ENCODE measurements at places on chromosomes 11 and 22.

GRCh38 chr22:50657925-50658324 lies 14.7 kb upstream of the SHANK3 start:
- peak; percentile 8 for DNase-seq

DNA sequence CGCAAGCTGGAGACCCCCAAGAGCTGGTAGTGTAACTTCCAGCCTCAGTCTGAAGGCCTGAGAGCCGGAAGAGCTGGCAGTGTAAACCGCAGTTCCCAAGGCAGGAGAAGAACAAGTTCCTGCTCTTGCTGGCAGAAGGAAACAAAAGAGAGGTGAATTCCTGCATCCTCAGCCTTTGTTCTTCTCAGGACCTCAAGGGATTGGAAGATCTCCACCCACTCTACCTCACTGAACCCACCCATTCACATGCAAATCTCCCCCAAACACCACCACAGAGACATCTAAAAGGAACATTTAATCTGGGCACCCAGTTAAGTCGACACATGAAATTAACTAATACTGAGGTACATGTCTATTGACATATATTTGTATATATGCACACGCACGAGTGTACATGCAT lies 1310.3 kb downstream of the TBC1D22A start:
- no peak for DNase-seq

DNA sequence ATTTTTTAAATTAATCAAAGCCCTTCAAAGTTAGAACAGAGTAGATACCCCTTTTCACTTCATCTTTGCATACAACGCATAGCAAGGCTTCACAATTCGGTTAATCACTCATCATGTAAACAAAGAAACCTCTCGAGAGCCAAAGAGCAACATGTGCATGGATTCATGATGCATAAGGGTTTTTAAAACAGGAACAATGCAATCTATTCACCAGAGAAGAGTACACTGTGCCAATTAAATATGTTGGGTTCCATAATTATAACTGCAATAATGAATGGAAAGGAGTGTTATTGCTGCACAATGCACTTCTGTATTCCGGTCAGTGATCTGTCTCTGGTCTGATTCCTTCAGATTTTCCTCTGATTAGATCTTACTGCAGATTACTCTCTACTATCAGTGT lies 45.3 kb downstream of the CADM1 start:
- DNase-seq: no peak

DNA sequence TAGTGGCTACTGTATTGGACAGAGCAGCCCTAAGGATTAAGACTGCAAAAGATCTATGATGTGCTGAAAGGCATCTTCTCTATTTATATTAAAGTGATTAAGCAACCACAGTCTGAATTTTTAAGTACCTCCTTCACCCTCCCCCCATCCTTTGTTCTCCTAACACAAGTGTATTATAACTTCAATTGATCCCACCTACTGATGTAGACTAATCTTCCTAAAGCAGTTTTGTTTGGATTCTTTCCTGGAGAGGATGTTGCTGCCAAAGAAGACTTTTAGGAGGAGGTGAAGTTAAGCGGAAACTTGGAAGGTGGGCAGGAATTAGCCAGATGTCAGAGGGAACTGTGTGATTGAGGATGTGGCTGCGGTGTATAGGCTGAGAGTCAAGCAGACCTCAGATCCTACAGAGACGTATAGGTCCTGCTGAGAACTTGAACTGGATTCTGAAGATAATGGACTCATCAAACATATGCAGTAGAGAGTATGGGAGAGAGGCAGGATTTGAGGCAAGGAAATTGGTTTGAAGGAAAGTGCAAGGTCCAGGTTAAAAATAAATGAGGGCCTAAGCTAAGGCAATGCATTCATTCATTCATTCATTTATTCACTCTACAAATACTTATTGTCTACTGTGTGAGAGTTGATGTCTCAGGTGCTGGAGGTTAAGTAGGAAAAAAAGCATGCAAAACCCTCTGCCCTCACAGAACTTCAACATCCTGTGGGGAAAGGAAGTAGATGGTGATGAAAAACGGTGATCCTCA lies 5.2 kb upstream of the RASSF10 start:
- no peak for DNase-seq

GRCh38 chr22:47705350-47705749 lies 942.9 kb downstream of the TBC1D22A start:
- DNase-seq: no peak

- peak; percentile 87 for DNase-seq
These were observed 34.4 kb downstream of the SCUBE2 start for GRCh38 chr11:9057007-9057406.

DNA sequence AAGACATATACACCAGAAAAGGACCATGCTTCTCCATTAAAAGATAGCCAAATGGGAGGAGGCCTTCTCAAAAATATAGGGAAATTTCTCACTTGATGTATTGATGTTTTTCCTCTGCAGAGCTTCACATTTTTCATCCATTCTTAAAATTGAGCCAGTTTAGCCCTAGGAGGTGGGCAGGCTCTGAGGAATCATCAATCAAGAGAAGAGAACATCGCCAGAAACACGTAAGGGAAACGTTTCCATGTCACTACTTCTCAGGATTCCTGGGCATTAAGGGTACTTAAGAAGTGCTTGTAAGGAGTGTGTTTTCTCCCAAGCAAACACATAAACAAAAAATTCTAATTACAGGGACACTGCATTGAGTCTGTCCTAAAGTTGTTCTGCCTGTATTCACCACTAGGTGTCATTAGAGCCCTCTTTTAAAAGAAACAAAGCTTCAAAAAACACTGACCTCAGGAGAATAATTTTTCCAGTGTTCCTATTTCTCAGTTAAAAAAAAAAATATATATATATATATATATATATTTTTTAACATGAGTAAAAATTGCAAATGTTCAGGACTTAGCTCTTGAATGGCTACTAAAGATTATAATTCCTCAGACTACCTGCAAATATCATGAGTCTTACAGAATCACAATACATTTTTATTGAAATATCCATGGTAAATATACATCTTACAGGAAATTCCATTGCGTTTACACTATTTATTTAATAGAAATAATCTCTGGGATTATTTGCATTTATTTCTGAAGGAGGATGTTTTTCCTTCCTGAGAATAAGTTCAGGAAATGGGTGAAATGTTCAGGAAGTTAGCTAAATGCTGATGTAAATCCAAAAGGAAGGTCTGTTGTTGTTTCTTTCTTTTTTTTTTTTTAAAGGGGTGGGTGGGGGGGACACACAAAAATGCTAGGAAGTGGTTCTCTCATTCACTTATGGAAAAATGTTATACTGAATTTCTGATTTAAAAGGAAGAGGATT lies 16.0 kb downstream of the FZD4 start:
- DNase-seq: peak; percentile 91

GRCh38 chr22:42720263-42721044 lies at the start of gene A4GALT:
A4GALT (minus strand) TSS chr22:42720870; CDS start chr22:42693951, 26,919 bp downstream.
- no peak for DNase-seq

- no peak for DNase-seq
These were observed 71.0 kb upstream of the KIRREL3 start for GRCh38 chr11:127071606-127072005.

DNA sequence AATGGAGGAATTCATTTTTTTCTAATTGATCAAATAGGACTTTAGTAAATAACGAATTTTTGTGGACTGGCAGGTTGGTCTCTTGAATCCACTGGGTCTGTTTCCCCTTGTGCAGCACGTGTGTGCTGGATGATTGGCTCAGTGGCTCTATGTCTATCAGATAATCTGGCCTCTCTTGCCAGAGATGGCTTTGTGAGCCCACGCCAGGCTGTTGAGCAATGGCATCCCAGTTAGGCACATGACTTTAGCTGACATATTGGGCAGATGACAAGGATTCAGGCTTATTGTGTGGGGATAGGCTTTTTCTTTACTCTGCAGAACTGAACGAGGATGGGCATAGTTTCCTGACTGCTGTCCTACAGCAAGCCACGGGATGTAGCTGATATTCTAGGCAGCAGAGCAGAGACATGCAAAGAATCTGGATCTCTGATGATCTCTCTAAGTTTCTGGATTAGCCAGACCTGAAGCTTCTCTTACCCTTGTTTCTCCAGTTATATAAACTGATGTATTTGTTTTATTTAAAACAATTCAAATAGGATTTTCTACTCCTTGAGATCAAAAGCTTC lies 144.9 kb downstream of the ARHGAP42 start:
- peak; percentile 21 for DNase-seq

GRCh38 chr11:72579816-72580641 lies 94.2 kb downstream of the PDE2A start:
- no peak for DNase-seq

DNA sequence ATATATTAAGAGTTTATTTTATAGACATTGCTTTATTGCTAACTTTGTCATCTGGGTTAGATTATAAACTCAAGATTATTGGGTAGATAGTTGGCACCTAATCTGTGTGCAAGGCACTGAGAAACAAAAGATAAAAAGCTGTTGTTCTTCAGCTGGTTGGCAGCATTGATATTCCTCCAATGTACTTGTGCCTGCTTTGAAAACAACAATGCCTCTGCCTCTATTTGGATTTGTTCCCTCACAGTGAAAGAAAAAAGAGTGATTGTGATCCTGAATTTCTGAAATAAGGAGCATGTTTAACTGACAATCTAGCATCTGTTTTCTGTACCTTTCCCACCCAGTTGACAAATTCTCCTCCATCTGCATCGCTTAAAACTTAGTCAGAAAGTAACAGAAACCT lies 98.3 kb downstream of the TYR start:
- DNase-seq: no peak

DNA sequence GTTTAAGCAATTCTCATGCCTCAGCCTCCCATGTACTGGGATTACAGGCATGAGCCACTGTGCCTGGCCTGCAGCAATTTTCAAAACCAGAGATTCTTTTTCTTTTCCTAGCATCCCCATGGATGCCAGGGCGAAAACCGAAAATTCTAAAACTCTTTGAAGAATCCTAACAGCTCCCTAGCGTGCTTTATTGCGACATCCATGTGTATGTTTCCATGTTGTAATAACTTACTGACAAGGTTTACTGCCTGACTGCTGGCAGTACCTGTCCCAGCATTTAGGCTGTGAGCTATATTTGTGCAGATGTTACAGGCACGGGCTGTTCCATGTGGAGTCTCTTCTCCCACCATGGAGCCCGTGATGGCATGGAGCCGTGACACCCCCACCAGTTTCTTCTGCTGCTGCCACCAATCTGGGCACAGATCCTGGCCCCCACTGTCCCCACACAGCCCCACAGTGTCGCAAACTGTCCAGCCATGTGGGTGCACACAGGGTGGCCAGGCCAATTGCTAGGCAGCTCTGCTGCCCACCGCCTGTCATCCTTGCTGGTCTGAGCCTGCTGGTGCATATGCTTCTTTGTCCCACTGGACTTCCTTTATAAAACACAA lies 7.1 kb upstream of the TAB1 start:
- no peak for DNase-seq

DNA sequence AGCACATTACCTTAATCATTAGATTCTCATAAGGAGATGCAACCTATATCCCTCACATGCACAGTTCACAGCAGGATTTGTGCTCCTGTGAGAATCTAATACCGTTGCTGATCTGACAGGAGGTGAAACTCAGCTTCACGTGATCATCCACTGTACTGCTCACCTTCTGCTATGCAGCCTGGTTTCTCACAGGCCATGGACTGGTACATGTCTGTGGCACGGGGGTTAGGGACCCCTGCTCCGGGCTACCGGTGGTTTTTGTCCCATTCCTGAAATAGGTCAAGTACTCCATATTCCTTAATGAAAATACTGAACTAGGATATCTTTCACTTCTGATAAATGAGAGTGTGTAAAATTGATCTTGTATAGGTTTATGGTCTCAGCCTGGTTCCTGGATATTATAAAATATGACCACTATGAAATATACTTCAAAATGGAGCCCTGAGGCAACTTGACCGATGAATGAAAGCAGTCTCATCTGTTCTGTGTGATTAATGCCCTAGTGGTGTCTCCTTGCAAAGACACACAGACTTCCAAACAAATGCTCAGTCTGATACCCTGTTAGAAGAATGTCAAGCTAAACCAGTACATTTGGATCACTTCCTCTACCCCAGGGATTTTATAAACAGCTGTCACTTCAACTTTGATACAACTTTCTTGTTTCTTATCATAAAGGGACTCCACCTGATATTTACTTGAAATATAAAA lies 492.9 kb upstream of the ANO3 start:
- DNase-seq: no peak

DNA sequence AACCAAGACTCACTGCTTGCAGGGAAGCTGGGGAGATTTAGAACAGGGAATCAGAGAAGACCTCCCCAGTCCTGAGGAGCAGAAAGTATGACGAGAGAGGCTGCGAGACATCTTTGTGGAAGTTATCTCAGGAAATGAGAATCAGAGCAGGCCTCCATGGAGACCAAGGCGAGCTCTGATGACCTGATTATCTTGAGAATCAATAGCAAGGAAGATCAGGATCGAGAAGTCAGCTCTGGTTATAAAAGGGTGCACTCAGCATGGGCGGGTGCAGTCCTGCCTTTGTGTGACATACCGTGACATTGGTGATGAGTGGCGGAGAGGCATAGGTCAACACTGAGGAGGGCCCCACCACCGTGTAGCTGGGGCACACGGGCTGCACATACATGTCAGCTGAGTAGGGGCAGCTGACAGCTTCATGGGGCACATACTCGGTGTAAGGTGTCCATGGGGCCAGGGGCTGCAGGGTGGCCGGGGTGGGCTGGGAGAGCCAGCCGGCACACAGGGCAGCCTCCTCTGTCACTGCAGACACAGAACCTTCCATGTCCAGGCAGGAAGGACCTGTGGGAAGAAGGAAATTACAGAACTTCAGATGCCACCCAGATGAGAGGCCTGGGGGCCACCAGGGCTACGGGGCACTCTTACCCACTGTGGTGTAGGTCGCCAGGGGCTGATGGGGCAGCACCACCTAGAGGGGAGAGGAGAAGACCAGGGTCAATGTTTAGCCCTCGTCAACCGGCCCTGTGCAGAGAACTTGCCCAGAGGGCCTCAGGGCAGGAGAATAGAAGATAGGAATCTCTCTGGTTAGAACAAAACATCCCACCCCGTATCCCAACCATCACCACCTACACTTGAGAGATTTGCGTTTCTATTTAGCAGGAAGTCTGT lies 21.7 kb downstream of the POU2AF1 start:
- no peak for DNase-seq

- no peak for DNase-seq
These were observed 335.8 kb downstream of the AASDHPPT start for GRCh38 chr11:106413222-106413621.

All from lung (tissue), 17 donors.